ENCODE measurements at places on chromosomes 13 and 19.

DNA sequence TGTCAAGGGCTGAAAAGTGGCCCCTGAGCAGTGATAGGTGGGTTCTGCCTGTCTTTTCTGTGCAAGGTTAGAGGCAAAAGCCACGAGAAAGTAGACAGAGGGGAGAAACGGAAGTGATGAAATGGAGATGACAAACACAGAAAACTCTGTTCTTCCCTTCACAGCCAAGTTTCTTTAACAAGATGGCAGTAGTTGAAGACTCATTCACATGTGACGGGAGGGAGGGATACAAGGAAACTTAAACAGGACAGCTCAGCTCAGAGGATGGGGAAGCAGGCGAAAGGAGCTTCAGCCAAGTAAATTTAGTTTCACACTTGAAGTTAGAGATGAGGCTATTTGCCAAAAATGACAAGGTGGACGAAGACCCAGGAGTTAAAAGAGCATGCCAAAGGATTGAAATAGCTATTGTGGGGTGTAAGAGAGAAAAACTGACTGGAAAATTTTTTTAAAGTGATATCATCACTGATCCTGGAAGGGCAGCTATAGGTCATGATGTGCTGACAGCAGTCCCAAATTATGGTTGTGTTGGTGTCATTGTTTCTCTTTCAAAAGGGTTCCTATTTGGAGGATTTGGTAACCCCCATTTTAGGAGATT is 347.9 kb downstream of the EFNB2 start:
- no peak for DNase-seq

DNA sequence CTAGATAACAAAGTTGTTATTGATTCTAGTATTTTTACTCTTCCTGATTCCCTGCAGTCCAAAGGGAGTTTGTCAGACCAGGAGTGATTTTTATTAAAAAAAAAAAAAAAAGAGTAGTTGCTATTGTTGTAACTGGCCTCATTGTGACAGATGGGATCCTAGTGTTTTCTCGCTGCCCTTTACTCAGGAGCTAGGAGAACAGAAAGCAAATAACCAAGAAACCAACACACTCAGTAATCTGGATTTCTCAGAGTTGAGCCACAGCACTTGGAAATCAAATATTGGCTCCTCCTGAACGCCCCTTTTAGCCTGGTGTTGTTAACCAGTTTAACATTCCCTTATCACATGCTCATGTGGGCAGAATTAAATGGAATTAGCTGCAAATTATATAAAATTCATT is 8.3 kb upstream of the PDX1 start:
- DNase-seq = no peak

GRCh38 chr19:34711890-34712289 is 22.2 kb upstream of the ZNF181 start:
- DNase-seq = no peak

DNA sequence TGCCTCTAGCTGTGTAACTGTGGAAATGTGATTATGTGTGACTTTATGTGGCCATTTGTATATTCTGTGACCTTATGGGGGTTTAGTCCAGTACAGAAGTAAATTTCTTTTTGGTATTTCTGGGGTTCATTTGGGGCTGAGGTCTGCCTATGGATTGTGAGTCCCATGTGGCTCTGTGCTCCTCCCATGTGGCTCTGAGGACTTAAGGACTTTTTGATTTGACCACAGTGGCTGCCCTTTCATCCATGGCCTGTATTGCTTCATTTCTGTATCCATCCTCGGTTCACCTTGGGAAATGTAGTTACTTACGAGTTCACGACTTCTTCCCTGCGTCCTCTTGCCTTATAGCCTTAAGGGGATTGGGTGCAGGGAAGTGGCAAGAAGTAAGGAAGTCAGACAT is 1.0 kb downstream of the ZNF420 start:
- DNase-seq = no peak
